Kidney (tissue), 22 donors: ENCODE measurements at places on chromosomes 4 and X. TPM values are rescaled to one million over a fixed set of nuclear protein-coding genes. Genes with fewer than 3 reads are reported as not detected.

UGT8 gene
- 42.2 TPM for total RNA-seq

GRCh38 chr4:43276321-43276720 is 383.8 kb downstream of the GRXCR1 start:
- no peak for DNase-seq

CT47A7 gene
- total RNA-seq: not detected

- no peak for DNase-seq
These were observed 18.5 kb downstream of the LAP3 start for GRCh38 chr4:17595471-17596005.

DNA sequence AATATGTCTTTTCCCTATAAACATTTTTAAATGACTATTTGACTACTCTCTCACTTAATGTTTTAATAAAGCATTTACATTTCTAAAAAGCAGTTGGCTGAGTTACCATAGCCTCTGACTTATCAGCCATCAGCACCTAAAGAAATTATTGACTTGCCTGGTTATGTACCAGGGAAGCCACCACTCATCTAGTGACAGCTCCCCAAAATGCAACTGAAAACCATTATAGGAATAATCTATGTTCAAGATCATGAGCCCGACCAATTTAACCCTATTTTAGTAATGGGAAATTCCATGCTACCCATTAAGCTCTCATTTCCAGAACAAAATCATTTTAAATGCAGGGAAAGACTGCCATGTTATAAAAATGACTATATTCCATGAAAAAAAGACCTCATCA is 34.4 kb downstream of the HDX start:
- no peak for DNase-seq

- peak; percentile 77 for DNase-seq
These were observed 578 bp upstream of the SEL1L3 start for GRCh38 chr4:25863347-25863784.

- DNase-seq: no peak
These were observed 891 bp downstream of the XK start for GRCh38 chrX:37686369-37686995.

GRCh38 chr4:2761035-2761923 is 5.1 kb upstream of the TNIP2 start:
- DNase-seq: no peak

GRCh38 chrX:21559417-21559816 is 98.7 kb downstream of the KLHL34 start:
- DNase-seq: no peak

DNA sequence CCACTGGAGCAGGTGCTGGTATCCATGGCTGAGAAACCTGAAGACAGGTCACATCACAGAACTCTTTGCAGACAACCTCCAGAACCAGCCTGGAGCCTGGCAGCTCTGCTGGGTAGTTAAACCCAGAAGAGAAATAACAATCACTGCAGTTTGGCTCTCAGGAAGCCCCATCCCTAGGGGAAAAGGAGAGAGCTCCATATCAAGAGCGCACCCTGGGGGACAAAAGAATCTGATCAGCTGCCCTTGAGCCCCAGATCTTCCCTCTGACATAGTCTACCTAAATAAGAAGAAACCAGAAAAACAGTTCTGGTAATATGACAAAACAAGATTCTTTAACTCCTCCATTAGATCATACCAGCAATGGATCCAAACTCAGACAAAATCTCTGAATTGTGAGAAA is 823.2 kb upstream of the FRG1 start:
- no peak for DNase-seq

ERVMER34-1 gene
- total RNA-seq: 1.8 TPM

TEX28 gene
- not detected for total RNA-seq

CENPVL1 gene
- total RNA-seq: not detected

SLC25A4 gene
- 41.2 TPM for total RNA-seq

GRCh38 chrX:149462849-149463248 is 42.3 kb downstream of the IDS start:
- no peak for DNase-seq

- DNase-seq: no peak
These were observed 223.5 kb upstream of the FAM241A start for GRCh38 chr4:111921714-111922113.

GRCh38 chrX:107117993-107118321 is 665 bp downstream of the RBM41 start:
- peak; percentile 32 for DNase-seq

DNA sequence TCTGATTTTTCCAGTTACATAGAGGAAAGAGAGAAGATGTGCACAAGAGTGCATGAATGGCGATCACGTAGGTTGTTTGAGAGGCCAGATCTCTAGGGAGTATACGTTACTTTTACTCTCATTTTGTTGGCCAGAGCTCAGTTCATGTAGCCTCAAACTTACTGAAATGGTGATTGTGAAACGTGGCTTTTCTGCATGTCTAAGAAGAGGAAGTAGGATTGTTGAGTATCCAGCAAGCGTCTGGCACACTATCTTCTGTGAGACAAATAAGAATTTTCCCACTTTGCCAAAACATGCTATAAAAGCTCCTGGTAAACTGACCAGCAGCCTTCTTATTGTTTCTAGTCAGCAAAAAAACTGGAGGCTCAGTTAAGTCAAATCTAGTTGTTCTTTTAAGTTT is 264.5 kb upstream of the EMCN start:
- no peak for DNase-seq

DMRTC1 gene
- total RNA-seq: 0.41 TPM
